ENCODE measurements at places on chromosomes 11 and 22.
A peak's percentile ranks its signal among the peaks of the same experiment; 100 is the strongest.

- no peak for DNase-seq
These were observed 5.3 kb downstream of the SLN start for GRCh38 chr11:107706531-107706930.

DNA sequence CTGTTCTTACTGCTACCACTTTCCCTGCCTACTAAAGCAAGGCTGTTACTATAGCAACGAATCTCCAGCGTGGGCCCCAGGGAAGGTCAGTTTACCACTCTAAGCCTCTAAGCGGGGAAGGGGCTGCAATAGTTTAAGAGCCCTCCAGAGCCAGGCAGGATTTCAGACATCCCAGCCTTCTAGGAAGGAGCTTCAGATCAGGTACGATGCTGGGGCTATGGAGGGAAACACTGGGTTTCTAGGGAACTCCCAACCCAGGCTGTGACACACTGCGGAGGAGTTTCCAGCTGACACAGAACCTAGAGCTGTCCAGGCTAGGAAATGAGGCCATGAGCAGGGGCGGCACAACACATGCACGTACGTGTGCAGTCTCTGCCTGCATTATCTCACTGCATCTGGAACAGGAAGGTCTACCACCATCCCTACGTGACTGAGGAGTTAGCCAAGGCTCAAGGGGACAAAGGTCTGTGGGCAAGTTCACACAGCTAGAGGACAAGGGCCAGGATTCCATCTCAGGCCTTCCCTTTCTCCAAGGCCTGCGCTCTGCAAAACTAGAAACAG is 20.4 kb downstream of the HPS4 start:
- DNase-seq: no peak

GRCh38 chr11:65429068-65429681 is 6.6 kb downstream of the NEAT1 start:
- DNase-seq: no peak

- peak; percentile 75 for DNase-seq
These were observed 10.2 kb downstream of the YPEL4 start for GRCh38 chr11:57639321-57640067.

DNA sequence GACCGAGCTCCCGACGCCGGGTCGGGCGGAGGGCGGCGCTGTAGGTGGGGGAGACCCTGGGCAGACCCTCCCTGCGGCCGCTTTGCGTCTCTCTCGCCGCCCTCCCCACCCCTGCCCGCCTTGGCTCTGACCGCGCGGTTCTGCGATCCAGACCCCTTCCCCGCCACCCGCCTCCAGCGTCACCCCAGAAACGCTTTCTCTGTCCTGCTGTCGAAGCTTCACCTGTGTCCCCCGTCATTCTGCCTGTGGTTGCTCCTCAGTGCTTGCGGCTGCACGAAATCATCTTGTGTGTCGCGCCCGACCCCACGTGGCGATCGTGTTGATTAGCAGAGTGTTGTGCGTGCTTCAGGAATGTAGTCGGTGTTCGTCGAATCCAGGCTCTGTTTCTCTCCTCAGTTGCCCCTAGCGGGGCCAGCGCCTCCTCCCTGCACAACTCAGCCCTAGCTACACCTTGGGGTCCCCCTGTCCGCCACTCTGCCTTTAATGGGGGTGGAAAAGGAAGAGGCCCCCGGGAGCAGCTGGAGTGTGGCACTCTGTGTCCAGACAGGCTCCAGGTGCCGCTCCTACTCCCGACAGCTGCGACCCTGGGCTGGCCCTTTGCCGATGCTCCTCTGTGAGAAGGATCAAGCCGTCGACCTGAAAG is 851 bp downstream of the PTDSS2 start:
- no peak for DNase-seq

DNA sequence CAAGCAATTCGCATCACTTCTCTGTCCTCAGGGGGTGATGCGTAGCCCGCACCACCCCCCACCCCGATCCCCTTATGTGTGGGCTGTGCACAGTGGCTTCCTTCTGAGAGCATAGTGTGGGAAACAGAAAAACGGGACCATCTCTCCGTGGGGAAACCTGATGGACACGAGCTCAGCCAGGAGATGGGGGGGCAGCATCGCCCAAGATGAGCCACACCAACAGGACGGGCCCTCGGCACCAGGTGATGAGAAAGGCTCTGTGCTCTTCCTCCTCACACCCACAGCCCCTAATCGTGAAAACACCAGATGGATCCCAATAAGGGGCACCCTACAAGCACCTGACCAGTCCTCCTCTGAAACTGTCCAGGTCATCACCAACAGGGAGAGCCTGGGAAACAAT is 153.6 kb downstream of the SHANK2 start:
- no peak for DNase-seq

DNA sequence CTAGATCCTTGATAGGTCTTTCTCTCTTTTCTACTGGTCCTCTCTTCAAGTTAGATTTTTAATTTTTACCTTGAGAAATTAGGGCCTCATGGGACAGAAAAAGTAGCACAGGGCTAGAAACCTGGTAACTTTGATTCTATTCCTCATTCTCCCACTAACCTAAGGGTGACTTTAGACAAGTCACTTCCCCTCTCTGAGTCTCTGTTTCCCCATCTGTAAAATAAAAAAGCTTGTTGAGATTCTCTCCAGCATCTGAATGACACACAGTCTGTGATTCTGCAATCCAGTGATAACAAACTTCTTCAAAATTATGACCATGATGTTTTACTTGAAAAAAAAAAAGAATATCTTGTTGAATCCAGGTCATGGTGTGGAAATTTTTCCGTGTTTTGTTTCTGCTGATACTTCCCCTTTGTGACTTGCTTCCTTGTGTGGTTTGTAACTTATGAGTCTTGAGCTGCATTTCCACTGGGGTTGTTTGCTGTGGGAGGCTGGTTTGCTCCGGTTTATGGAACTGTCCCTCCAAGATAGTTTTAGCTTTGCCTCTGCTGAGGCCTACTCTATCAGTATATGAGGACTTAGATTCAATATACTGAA is 9.8 kb upstream of the MPEG1 start:
- no peak for DNase-seq

GRCh38 chr22:23888615-23889401 is 5.4 kb upstream of the MIF start:
- no peak for DNase-seq

DNA sequence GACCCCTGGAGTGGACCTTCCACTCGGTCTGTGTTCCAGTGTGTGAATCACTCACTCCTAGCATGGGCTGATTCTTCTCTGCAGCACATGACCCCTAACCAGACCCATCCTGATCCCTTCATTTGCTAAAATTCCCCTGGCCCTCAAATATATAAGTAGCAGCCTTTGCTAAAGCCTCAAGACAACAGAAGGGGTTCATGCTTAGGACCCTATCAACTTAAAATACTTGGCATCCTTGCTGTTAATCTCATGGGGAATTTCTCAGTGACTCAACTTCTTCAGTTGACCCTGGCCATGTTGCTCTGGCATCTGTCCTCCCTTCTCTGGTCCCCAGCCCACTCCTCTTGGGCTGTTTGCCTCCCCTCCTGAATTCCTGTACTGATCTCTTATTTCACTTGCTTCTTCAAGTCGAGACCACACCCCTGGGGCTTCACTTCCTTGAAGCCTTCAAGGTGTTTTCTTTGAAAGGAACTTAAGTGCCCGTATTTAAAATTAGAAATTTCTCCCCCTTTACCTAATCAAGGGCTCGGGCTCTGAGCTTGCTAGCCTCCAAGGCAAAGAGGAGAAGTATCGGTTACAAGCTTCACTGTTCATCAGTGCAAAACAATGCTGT is 23.6 kb downstream of the NNMT start:
- DNase-seq: no peak

GRCh38 chr22:38314933-38315822 is 2.1 kb downstream of the CSNK1E start:
- DNase-seq: no peak

- DNase-seq: no peak
These were observed 4.6 kb upstream of the CCDC188 start for GRCh38 chr22:20155330-20156041.

DNA sequence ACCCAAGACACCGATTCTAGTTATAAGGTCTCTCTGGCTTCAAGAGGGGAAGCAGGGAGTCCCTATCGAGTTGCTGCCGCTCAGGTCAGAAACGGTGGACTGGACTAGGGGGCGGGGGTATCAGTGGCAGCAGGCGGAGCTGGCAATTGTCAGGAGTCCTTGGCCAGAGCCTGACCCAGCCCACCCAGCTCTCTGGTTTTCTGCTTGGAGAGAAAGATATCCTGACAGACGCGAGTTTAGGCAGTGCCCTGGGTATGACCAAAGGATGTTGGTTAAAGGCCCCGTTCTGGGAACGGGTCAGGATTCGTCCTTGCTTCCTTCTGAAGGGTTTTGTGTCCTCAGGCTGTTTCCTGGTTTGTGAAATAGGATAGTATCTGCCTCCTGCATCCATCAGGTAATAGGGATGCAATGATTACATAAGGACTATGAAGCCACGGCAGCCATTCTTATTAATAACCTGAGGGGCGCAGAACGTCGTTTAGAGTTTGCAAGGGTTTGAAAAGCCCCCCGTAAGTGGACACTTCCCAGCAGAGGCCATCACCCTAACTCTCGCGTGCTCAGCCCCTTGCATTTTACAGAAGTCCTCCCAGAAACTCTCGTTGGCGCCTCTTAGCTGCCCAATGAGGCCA is 700 bp upstream of the DEPDC5 start:
- no peak for DNase-seq

DNA sequence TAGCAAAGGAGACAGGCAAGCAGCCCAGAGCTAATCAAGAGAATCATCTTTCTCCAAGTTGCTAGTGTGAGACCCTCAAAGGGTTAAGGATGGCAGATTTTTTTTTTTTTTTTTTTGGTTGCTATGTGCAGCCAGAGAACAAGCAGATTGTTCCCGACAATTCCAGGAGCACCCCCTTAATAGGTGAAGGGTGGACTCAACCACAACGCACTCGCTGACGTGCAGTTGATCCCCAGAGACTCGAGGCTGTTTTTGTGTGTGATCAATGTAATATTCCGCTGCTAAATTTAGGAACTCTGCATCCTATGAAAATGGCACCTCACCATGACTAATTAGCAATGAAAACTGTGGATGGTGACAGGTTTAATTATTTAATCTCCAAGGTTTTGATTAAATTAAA is 789.0 kb downstream of the KCNA4 start:
- DNase-seq: no peak

DNA sequence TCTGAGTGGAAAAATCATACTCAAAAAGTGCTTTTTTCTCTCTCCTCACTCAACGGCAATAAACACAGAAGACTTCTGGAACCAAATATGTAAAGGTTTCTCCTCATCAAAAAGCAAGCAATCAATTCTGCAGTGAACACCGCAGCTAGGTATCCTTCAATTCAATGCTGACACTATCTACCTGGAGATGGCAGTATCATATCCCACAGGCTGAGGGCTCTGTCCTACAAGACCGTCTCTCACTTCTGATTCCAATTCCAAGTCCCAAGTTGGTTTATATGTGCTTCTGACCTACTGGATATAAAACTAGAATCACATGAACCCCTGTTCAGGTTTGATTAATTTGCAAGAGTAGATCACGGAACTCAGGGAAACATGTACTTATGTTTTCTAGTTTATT is 59.7 kb upstream of the LUZP2 start:
- DNase-seq: no peak

DNA sequence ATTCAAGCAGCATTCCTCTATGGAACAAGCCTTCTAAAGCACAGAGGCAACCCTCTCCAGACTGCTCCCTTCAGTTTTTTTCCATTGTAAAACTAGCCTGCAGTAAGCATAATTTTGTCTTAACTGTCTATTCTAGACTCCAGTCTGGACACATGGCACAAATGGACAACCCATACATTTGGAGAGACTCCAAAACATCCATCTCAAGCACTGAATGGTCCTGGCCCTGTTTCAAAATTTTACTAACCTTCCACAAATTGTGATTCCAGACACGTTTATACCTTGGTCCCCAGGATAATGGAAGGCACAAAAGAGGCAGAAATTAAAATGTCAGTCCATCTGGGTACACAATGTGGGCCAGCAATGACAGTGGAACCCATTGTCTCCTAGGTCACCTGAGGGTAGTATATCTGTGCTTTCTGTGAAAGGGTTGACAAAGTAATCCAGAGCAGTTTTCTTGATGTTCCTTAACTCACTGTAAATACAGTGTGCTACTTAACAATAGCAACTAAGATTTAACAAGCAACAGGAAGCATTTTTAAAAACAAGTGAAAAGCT is 16.2 kb upstream of the SESN3 start:
- no peak for DNase-seq

DNA sequence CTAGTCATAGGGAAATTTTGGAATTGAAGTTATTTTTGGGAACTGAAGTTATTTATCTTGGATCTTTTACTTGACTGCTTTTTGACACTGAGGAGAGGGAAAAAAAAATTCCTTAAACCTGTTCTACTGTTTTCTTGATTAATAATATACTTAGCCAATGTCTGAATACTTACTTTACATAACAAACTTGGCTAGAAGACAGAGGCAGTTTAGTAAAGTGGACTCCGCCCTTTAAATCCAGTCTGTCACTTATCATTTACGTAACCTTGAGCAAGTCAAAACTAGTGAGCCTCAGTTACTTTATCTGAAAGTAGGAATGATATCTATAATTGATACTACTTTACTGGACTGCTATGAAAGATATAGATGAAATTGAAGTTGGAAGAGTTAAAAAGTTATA is 19.5 kb downstream of the CTSC start:
- no peak for DNase-seq

DNA sequence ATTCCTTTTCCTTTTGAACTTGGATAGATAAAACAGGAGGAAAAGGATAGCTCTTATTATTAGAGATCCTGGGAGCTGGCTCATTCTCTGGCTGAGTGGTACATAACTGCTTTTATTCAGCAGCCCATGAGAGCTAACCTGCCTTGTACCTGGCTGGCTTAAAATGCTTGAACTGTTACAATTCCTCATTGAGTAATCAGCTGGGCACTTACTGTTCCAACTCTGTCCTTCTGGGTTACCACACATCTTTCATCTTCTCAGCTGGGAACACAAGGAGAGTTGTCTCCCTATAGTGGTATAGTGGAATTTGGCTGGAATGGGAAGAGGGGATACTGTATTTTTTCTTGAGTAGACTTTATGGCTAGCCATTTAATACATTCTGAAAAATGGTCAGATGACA is 39.8 kb upstream of the SPTBN2 start:
- no peak for DNase-seq

DNA sequence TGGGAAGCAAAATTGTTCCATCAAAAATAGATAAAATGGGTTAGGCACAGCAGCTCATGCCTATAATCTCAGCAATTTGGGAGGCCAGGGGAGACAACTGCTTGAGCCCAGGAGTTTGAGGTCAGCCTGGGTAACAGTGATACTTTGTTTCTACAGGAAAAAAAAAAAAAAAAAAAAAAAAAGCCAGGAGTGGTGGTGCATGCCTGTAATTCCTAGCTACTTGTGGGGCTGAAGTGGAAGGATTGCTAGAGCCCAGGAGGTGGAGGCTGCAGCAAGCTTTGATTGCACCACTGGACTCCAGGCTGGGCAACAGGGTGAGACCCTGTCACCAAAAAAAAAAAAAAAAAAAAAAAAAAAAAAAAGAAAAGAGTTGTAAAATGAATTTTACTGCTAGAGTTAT is 49.6 kb downstream of the KIF18A start:
- DNase-seq: no peak

GRCh38 chr22:20979243-20979809 is 2.8 kb upstream of the LZTR1 start:
- DNase-seq: peak; percentile 70
